Lung microvascular endothelial cell (primary cell): ENCODE measurements at places on chromosomes 6 and 20.
A peak's percentile ranks its signal among the peaks of the same experiment; 100 is the strongest.

DNA sequence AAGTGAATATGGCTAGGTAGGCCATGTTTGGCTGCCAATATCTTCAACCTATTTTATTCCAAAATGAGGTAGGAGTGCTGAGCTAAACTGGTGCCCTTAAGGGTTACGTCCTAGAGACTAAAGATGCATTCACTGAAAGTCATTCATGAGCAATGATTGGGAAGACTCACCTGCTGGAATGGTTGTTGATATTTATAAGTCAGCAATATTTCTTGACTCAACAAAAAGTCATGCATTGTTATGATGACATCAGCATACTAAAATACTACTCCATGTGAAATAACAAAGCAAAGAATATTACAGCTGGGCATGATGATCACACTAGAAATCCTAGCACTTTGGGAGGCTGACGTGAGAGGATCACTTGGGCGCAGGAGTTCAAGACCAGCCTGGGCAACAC is 17.6 kb upstream of the NUP153 start:
- DNase-seq: no peak

DNA sequence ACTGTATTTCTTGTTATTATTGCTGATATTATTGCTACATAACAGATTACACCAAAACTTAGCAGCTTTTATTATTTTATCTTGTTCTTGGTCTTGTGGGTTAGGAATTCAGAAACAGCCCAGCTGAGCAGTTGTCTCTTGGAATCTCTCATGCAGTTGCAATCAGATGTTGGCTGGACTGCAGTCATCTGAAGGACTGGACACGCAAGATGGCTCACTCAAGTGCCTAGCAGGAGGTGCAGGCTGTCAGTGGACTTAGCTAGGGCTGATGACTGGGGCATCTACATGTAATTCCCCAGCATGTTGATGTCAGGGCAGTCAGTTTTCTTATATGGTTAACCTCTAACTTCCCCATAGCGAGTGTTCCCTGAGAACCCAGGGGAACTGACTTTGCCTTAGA is 128.6 kb upstream of the PLCB4 start:
- no peak for DNase-seq

DNA sequence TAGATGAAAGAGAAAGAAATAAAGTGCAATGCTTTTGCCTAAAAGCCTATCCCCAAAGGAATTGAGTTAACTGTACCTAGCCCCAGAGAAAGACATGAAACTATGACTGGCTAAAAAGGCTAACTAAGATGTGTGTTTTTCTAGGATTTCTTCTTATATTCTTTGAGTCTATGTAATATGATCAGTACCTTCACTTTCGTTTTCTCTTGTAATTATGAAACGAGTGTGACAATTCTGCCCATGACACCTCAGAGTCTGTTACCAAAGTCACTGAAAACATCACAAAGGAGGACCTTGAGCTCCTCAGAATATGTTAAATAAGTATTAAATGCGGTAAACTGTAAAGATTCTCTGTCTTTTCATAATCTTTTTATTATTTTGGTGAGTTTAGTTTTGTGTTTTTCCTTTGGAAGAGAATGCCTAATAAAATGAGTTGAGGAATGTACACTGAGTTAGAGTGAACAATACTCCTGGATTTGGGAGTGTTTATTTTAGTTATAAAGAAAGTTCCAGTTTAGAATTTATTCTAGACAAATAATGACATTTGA is 141.3 kb downstream of the FUT9 start:
- no peak for DNase-seq

DNA sequence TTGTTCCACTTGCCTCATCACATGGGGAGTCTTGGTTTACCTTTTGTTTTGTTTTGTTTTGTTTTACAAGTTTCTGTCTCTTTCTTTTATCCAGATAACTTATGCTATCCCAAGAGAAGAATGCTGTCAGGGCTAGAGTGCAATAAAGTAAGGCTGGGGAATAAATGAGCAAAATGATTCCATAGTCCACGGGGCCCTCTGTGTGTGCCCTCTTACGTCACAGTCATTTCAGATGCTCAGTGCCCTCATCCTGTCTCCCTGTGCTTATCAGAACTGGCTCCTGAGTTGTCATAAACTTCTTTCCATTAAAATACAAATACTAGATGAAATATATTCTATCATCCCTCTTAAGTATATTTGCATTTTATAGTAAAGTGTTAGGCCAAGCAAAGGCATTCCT is 30.8 kb upstream of the ENPP1 start:
- DNase-seq: no peak

- DNase-seq: no peak
Observed at GRCh38 chr6:85273046-85273445, 176.8 kb upstream of the NT5E start.

GRCh38 chr6:18126121-18126520 is 3.6 kb upstream of the NHLRC1 start:
- no peak for DNase-seq

DNA sequence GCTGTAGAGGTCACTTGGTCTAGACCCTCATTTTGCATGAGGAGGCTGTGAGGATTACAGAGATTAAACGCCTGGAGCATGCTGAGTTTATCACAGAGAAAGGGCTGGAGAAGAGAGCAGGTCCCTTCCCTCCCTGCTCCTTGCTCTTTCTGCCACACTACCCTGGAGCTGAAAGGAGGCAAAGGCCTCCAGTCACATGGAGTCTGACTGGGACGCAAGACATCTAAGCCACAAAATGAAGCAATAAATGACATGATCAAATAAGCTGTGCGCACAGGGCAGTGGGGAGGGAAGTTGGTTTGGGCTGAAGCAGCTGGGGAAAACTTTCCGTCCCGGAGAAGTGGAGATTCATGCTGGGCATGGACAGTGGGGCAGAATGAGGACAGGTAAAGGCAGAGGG is 33.3 kb downstream of the ATXN1 start:
- DNase-seq: no peak

- DNase-seq: no peak
Observed at GRCh38 chr6:70738028-70738427, 70.3 kb downstream of the SMAP1 start.

DNA sequence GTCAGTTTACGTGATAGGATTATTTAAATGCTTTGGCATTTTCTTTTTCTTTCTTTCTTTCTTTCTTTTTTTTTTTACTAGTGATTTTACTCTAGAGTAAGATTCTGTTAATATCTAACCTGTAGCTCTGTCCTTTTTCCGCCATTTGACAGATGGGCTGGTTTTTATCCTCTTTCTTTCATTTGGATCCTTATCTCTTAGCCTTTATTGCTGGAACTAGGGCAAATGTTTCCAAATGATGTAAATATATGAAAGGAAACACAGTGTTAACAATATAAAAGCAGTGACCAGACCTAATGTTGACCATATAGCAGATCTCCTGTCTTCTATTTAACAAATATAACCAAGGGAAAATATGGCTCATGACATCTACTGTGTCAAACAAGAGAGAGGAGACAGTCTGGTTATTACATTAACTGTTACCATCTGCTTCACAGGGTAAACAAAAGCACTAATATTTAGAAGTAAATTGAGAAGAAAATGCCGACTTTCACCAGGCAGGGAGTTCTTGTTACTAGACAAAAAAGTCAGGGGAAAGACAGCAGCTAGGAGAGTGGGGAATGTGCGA is 59.8 kb upstream of the GCLC start:
- DNase-seq: no peak

GRCh38 chr20:58160451-58161061 is 67.9 kb downstream of the ANKRD60 start:
- DNase-seq: no peak

DNA sequence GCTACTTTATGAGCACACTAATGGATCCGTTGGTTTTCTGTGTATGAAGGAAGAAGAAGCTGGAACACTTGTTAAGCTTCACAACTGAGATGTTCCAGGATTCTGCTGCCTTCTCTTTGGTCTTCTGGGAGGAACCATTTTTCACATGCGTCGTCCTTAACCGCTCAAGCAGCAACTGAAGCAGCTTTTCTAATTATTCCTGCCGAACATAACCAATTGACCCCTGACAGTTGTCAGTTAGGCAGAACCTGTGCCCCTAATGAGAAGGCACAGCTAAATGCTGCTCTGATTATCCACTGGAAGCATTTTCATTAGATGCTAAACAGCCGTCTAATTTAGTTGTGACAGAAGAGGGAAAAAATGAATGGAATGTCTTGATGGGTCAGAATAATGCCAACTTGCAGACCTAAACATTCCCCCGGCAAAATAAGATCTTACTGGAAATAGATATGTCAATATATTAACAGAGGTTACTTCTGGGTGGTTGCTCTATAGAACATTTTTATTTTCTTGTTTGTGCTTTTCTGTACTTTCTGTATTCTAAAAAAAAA is 85.0 kb upstream of the SMLR1 start:
- DNase-seq: no peak

GRCh38 chr6:155340464-155341129 is 26.3 kb upstream of the TFB1M start:
- no peak for DNase-seq

DNA sequence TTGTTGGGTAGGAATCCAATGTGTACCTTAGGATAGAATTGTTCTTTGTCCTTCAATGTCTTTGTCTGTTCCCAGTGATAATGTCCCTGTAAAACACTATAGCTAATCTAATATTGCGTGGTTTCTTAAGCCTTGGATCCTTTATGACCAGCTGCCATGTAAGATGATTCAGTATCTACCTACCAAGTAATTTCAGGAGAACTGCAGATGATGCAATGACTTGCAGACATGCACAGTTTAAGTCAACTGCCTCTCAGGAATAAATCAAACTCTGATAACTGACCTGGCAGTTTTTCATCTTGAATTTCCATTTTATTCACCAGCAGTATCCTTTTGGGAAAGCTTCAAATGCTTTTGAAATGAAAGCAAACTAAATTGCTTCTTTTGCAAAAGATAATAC is 157.8 kb downstream of the TPBG start:
- no peak for DNase-seq

GRCh38 chr20:6135347-6135746 is 12.5 kb upstream of the FERMT1 start:
- no peak for DNase-seq

GRCh38 chr6:27667016-27667656 is 194.2 kb upstream of the ZNF184 start:
- no peak for DNase-seq

DNA sequence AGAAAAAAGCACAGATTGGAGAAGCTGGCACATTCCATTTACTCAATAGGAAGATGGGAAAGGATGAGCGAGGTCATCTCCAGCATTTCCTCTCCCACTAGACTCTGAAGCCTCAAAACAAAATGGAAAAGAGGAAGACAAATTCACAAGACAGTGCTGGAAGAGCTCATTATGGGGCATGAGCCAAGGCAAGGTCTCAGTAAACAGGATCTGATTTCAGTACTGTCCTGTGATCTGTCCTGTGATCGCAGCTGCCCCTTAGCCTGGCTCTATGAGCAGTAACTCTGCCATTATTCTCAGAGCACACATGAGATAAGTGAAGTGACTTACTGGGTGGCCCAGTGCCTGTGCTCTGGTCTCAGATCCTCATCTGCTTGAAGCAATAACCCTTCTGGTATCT is 68.1 kb upstream of the SLC4A11 start:
- peak; percentile 11 for DNase-seq

DNA sequence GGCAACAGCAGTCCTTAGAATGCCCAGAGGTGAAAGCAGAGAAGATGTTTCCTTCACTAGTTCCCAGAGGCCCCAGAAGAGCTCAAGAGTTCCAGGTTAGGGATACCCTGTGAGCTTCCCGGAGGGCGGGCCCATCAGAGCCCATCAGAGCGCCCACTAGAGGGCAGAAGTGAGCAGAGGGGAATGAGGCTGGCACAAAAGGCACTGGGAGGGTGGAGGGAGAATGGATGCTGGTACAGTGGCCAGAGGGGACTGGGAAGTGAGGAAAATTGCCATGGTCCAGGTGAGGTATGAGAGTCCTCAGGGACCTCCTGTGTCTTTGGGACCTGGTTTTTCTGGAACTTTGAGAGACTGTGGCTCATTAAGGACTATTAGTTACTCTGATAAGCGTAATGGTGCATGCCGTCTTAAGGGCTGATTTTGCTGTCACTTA is 57.3 kb downstream of the LINC00237 start:
- peak; percentile 52 for DNase-seq

- DNase-seq: no peak
Observed at GRCh38 chr6:16519265-16520242, 241.7 kb downstream of the ATXN1 start.

DNA sequence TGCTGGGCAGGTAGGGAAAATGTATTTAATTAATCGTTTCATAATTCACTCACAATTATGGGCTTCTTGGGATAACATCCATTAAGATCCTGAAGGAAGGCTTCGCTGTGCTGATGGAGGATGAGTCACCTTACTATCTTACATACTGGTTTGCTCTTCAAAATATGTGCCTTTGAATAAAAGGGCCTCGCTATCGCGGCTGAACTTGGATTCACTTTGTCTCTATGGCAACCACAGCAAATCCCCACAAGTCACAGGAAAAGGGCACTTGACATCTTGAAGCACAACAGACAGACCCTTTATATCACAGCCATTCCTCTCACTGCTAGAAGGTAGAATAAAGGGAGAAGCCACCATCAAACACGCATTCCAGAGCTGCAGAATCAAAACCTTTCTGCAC is 141.3 kb upstream of the MYLIP start:
- DNase-seq: peak; percentile 21

GRCh38 chr6:149138089-149138488 is 179.4 kb upstream of the TAB2 start:
- DNase-seq: no peak

DNA sequence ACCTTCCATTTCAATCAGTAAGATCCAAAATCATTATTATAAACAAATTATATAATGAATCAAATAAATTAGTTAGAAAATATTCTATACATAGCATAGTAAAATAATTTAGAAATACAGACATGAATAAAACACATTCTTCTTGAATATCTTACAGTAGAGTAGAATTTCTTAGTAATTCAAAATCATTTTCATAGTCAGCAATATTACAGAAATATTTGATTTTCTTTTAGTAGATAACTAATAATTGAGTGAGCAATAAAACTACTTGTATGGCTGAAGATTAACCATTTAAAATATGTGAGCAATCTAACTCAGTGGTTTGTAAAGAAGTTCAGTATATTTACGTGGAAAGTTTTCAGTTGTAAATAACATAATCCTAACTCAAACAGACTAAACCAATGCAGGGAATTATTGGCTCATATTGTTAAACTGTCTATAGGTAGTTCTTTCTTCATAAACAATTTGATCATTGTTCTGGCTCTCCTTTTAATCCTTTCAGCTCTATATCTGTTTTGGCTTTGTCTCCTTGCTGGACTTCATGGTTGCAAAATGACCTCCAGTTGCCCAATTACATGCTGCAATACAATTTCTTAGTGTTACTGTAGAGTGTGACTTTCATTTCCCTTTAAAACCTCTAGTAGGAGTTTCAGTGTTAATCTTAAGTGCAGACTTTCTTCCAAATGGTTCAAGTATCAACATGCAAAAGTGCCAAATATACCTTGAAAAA is 307.5 kb downstream of the EYS start:
- no peak for DNase-seq

GRCh38 chr20:3092611-3093379 is 8.3 kb upstream of the AVP start:
- no peak for DNase-seq
